ENCODE measurements at places on chromosomes 7 and 10.

DNA sequence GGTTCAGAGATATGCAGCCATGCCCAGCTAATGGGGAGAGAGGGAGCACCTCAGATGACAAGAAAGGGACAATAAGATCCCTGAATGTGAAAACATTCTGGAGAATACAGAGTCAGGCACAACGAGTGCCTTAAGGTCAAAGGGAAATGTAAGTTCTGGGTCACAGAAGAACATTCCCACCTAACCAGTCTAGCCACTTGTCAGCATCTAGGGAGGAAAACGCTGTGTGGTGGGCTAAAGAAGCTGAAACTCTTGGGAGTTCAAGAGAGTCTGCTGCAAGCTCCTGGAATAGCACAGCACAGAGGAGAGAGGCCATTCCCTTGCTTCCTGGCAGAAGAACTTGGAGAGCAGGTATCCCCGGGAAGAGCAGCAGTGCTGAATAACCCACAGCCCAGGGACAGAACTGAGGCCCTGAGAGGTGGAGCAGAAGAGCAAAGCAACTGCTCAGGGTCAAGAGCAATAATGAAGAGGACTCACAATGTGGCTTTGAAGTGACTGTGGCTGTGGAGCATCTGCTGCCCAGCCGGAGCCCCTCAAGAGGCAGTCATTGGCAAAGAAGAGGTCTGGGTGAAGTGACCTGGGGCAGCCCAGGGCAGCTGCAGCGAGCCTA lies 182.3 kb downstream of the NPSR1 start:
- no peak for DNase-seq

DNA sequence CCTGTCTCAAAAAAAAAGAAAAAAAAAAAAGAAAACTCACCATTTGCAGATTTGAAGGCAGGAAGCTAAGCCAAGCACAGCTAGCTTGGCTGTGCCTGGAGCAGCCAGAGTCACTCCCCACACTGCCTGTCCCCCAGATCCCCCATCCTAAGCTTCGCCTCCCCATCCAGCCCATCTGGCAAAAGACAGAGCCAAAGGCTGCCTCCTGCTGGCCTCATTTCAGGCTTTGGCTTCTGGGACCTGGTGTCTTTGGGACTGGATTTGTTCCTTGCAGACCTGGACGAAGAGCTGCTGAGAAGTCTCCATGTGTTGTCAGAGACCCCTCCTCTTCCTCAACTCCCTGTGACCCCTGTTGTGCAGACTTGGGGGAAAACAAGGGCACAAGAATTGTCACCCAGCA lies 8.1 kb downstream of the ASL start:
- DNase-seq, result no peak

GRCh38 chr7:134167841-134168240 lies 40.7 kb downstream of the LRGUK start:
- no peak for DNase-seq

GRCh38 chr7:14760730-14761478 lies 141.6 kb downstream of the DGKB start:
- no peak for DNase-seq

Data from ascending aorta (tissue), 2 donors.